ENCODE measurements at places on chromosomes 7 and 10.

GRCh38 chr7:30865821-30866220, 45.8 kb upstream of the AQP1 start:
- DNase-seq = no peak

DNA sequence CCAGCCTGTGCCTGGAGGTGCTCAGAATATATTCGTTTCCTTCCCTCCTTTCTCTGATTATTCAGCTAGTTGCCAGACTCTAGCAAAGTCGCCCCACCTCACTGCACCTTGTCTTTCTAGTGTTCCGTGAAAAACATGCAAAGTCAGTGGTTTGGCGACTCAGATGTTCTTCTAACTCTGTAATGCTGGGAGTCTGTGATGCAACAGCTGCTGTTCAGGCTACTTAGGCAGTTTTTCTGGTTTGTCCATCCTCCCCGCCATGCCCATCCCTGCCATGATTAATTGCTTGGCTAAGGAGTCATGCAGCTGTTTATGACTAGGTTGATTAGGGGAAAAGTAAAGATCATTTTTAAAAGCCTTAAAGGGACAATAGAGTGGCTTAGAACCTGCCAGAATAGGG, 99.4 kb downstream of the MTPN start:
- peak; percentile 37 for DNase-seq

GRCh38 chr10:5765617-5766016, 47.6 kb downstream of the GDI2 start:
- DNase-seq = no peak

DNA sequence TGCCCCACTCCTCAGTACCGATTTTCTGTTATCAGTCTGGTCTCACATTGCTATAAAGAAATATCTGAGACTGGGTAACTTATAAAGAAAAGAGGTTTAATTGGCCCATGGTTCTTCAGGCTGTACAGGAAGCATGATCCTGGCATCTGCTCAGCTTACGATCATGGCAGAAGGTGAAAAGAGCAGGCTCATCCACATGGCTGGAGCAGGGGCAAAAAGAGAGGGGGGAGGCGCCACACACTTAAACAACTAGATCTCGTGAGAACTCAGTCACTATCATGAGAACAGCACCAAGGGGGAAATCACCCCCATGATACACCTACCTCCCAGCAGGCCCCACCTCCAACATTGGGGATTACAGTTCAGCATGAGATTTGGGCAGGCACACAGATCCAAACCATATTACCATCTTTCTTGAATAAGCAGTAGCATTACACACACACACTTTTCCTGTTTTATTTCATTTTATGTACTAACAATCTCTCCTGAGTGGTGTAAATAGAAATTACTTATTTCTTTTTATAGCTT, 53.3 kb downstream of the TRIM24 start:
- DNase-seq = no peak

DNA sequence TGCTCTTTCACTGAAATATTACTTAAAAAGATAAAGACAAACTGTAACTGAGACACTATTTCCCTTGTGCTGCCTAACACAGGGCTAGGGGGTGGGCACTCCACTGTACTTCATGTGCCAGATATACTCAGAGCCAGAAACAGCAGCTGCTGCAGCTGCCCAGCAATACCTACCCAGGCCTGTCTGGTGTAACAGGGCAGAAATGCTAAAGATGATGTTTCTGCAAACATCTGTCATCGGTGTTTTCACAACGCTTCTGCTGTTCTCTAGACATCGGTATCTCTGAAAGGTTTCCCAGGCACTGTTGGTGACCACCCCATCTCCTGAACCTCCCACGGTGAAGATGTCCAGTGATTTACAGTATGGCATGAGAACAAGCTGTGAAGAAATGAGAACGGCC, 42.7 kb downstream of the LAMB1 start:
- DNase-seq = no peak

DNA sequence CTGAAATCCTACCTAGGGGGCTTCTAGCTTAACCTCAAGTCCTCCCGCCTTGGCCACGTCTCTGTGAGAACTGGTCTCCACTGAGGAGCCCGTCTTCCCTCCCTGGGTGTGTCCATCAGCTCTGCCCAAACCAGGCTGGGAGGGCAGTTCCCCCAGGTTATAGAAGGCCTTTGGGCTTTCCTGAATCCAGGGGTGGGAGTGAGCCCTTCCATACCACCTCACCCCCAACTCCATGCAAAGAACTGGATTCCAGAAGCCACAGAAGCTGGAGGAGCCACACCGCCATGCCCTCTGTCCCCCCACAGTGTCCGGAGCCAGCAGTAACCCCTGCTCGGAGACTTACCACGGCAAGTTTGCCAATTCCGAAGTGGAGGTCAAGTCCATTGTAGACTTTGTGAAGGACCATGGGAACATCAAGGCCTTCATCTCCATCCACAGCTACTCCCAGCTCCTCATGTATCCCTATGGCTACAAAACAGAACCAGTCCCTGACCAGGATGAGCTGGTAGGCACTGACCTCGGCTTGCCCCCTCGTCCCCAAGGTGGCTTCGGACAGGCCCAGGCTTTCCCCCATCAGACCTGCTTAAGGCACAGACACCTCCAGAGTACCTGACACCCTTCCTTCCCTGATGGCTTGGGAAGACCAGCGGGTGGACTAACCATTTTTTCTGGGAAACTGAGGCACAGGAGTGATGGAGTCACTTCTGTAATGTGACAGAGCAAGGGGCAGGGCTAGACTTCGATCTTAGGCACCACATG, 4.7 kb downstream of the CPA1 start:
- DNase-seq = no peak
